ENCODE measurements at places on chromosomes 5 and 9.

DNA sequence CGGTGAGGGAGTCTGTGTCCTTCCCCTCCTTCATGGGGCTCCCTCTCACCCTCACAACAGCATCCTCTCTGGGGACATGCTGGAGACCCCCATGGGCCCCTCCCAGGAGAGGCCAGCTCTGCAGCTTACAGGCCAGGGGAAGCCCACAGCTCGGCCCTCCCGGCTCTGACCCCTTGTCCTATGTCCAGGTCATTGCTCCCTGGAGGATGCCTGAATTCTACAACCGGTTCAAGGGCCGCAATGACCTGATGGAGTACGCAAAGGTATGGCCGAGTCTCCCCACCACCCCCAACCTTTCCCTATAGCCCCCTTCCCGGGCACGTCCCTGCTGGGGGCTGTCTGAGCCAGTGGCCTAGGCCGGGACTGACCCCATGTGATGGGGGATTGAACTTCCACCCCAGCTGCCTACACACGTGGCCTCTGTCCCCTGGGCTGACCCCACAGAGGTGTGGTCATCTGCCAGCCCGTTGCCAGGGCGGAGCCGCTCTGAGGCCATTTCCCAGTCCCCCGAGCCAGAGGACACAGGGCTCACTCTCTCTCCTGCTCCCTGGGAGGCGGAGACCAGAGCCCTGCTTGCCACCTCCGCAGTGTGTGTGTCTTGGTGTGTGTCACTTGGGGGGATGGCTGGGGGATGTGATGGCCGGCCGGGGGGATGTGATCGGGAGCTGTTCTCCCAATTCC lies 21.9 kb downstream of the ASS1 start:
- no peak for DNase-seq

- peak; percentile 40 for DNase-seq
Observed at GRCh38 chr9:123454361-123454760, 98.4 kb downstream of the CRB2 start.

DNA sequence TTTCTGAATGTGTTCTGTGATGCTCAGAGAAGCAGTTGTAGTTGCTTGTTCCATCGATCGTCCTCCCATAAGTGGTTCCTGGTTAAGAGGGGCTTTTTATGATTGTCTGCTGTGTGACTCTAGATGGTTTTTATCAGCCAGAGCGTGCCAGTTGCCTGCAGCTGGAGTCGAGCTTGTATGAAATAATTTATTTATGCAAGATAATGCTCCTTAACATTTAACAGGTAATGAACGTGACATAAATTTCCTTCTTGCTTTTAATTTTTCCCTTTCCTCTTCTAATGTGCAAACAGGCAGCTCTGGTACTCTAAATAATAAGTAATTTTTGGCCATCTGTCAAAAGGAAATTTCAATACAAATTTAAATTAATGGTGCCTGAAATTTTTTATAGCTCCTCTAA lies 84.4 kb downstream of the TLE4 start:
- DNase-seq = no peak

- no peak for DNase-seq
Observed at GRCh38 chr9:116042321-116042720, 111.3 kb upstream of the PAPPA start.

- no peak for DNase-seq
Observed at GRCh38 chr9:133359399-133360175, 3.2 kb downstream of the SURF2 start.

Measured in coronary artery (tissue), 2 donors.